ENCODE measurements at places on chromosomes 2 and 18.

GRCh38 chr2:32289165-32289999 is 11.7 kb downstream of the YIPF4 start:
- no peak overlapping the region for H3K27ac ChIP-seq
- peak; percentile 86 for DNase-seq
- peaks cover 5% of the 10 kb centered on the region for H3K4me1 ChIP-seq
- no peak overlapping the region for H3K4me3 ChIP-seq
- H3K36me3 ChIP-seq: 0 out of 2 replicates have a peak, but pooled peaks cover 3% of the 10 kb centered on the region

- DNase-seq: no peak
- no peaks in the 10 kb centered on the region for H3K36me3 ChIP-seq
- H3K27ac ChIP-seq: no peak overlapping the region
- H3K27me3 ChIP-seq: no peaks in the 10 kb centered on the region
- no peaks in the 10 kb centered on the region for H3K4me1 ChIP-seq
Measured at GRCh38 chr2:88345842-88346241, 106.7 kb downstream of the FOXI3 start.

GRCh38 chr2:157440404-157441071 is 3.4 kb downstream of the CYTIP start:
- peaks cover 2% of the 10 kb centered on the region for H3K27me3 ChIP-seq
- H3K27ac ChIP-seq: no peak overlapping the region
- H3K4me3 ChIP-seq: no peak overlapping the region
- no peaks in the 10 kb centered on the region for H3K4me1 ChIP-seq
- DNase-seq: no peak

- no peak overlapping the region for H3K27ac ChIP-seq
- H3K4me3 ChIP-seq: no peak overlapping the region
- H3K4me1 ChIP-seq: no peaks in the 10 kb centered on the region
- H3K36me3 ChIP-seq: no peaks in the 10 kb centered on the region
Measured at GRCh38 chr18:8868276-8868675, 162.9 kb downstream of the MTCL1 start.

DNA sequence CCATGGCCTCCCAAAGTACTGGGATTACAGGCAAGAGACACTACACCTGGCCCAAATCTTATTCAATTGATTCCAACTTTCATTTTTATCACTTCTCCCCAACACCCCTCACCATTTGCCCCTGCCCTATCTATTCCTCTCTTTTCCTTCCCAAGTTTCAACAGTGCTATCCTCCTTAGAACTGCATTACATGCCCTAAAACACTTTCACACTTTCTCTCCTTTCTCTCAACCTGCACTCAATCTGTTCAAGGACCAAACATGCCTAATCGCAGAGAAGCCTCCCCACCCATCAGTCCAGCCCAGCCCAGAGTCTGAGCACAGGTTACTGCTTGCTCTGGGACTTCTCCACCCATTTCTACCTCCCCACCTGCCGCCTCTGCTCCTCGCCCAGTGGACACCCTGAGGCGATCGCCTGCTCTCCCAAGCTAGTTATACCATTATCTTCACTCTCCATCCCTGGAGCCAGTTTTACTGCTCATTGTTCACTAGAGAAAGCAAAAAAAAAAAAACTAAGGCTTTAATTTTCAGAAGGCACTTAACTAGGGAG is 23.7 kb upstream of the DSG1 start:
- no peaks in the 10 kb centered on the region for H3K27me3 ChIP-seq
- H3K36me3 ChIP-seq: no peaks in the 10 kb centered on the region
- no peak overlapping the region for H3K4me3 ChIP-seq
- no peak overlapping the region for H3K27ac ChIP-seq
- DNase-seq: no peak

DNA sequence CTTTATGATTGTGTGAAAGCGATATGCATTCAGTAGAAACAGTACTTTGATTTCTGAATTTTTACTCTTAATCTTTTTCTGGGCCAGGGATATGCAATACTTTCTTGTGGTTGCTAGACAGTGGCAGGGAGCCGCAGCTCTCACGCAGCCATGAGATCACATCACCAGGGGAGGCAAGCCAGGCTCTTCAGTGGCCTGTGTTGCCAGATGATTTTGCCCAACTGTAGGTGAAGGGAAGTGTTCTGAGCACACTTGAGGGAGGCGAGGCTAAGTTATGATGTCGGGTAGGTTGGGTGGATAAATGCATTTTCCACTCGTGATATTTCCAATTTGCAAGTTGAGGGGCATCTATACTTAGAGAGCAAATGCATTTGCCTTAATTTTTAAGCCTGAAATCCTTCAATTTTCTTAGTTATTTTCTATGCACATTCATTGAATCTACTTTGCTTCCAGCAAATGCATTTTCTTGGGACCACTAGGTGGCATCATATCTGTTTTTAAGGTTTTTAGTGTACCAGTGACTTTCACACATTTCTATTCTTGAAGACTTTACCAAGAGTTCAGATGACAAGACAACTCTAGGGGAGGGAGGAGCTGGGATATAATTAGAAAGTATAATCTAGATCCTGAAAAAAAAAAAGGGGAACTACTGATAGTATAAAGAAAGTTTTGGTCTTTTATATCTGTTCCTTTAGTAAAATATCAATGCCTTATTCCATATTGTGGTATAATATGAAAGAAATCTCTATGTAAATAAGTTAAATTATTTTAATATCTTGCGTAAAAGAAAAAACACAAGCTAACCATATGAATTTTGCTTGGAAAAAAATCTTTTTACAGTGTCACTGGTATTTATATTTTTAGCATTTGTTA is 643.3 kb downstream of the SOCS6 start:
- no peaks in the 10 kb centered on the region for H3K27me3 ChIP-seq
- peak; percentile 17 for DNase-seq
- H3K4me1 ChIP-seq: no peaks in the 10 kb centered on the region
- no peak overlapping the region for H3K27ac ChIP-seq
- H3K36me3 ChIP-seq: no peaks in the 10 kb centered on the region

Data from IMR-90 (cell line).